ENCODE measurements at places on chromosomes 3 and 15. TPM values are rescaled to one million over a fixed set of nuclear protein-coding genes. Genes with fewer than 3 reads are reported as not detected.

ARHGEF26 gene
- total RNA-seq, result 1.7 TPM

HRG gene
- total RNA-seq, result not detected

LOXL1 gene
- total RNA-seq, result 384 TPM

- no peak overlapping the region for H3K27ac ChIP-seq
- no peak for DNase-seq
- H3K4me1 ChIP-seq, result peaks cover 20% of the 10 kb centered on the region
- H3K36me3 ChIP-seq, result peaks cover 31% of the 10 kb centered on the region
- H3K4me3 ChIP-seq, result no peak overlapping the region
Observed at GRCh38 chr15:69459066-69459465, 6.4 kb downstream of the RPLP1 start.

DNA sequence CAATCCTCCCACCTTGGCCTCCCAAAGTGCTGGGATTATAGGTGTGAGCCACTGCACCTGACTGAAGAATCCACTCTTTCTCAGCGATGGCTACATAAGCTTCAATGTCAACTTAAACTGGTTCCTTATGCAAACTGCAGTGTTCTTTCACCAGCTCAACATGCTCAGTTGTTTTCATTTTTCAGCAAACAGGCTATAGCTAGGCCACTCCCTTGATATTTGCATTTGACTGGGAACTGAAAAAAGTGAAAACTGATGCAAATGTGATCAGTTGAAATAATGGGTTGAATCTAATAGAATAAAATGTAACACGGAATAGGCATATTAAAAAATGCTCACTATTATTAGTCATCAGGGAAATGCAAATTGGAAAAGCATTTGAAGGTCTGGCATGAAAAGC, 74.2 kb upstream of the GCNT3 start:
- peaks cover 3% of the 10 kb centered on the region for H3K27me3 ChIP-seq
- no peak overlapping the region for H3K27ac ChIP-seq
- no peak for DNase-seq
- H3K36me3 ChIP-seq, result no peaks in the 10 kb centered on the region
- H3K4me3 ChIP-seq, result no peak overlapping the region

DNA sequence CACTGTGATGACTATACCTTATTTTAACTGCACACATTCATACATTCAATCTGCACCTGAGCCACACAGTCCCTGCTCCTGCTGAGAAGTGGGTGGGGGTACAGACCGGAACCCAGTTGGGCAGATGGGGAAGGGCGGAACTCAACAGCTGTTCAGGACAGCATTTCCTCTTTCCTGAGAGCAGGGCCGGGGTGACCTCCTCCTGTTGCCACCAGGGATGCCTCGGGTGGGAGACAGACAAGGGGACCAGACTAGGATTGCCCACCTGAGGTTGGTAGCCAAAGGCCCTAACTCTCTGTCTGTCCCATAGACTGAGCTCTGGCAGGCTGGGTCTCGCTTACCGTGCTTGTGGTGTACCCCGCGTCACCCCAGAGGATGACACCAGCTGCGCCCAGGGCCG, 3.9 kb downstream of the HYAL2 start:
- peaks cover 29% of the 10 kb centered on the region for H3K4me1 ChIP-seq
- DNase-seq, result no peak
- H3K36me3 ChIP-seq, result peaks cover 8% of the 10 kb centered on the region
- H3K27me3 ChIP-seq, result no peaks in the 10 kb centered on the region
- no peak overlapping the region for H3K4me3 ChIP-seq

DNA sequence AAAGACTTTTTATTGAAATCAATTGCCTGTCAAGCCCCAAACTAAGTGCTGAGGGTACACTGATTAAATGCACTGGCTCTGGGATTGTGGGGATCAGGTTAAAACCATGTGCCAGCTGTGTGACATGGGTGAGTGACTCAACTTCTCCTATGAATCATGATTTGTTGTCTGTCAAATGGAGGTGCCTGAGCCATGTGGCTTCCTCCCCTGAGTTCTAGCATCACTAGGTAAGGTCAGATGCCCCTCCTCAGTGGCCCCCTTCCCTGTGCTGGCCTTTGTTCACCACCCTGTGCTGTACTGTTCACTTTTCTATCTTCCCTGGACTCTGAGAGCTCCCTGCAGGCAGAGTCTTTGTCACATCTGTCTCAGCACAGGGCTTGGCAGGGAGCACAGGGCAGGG, 43.6 kb upstream of the ATP2B2 start:
- no peak overlapping the region for H3K4me3 ChIP-seq
- no peaks in the 10 kb centered on the region for H3K36me3 ChIP-seq
- H3K27ac ChIP-seq, result no peak overlapping the region
- H3K27me3 ChIP-seq, result peaks cover 4% of the 10 kb centered on the region
- DNase-seq, result no peak
- H3K4me1 ChIP-seq, result peaks cover 16% of the 10 kb centered on the region

DNA sequence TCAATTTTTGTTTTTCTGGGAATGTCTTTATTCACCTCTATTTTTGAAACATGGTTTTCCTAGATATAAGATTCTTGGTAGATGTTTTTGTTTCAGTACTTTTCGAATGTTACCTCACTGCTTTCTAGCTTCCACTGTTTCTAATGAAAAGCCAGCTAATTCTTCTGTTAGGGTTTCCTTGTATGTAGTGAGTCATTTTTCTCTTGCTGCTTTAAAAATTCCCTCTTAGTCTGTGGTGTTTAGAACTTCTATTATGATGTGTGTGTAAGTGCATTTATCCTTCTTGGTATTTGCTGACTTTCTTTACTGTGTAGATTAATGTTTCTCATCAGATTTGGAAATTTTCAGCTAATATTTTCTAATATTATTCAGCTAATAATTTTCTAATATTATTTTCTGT, 151.1 kb upstream of the OSTN start:
- no peak overlapping the region for H3K27ac ChIP-seq
- no peaks in the 10 kb centered on the region for H3K36me3 ChIP-seq
- no peak overlapping the region for H3K4me3 ChIP-seq
- no peak for DNase-seq

DNA sequence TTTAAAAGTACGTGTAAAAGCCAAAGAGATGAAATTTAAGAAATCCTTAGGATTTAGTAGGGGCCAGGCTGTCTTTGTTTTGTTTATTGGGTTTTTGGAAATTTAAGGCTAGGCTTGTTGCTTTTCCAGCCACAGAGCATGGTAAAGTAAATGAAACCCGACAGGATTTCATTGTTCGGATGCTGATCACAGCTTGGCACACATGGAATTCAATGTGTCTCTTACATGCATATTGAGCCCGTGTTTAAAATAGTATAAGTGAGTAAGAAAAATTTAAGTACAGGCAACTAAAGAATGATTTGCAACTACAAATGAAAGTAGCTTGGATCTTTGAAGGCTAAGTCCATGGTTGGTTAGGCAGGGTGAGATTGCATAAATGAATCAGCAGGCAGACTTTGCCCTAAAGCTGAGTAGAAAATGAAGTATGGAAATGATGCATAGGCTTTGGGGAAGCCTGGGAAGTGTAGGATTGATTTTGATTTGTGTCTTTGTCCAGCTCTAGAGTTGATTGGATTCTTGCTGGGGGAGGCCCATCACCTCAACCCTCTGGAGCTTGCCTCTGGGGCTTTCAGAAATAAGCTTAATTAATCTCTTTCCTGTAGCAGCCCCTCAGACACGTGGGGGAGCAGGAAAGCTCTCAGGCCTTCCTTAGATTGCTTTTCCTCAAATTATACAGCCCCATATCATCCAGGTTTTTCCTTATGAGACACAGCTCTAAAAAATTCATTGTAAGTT, 68.2 kb upstream of the ADAMTSL3 start:
- no peak overlapping the region for H3K4me3 ChIP-seq
- no peak for DNase-seq

DNA sequence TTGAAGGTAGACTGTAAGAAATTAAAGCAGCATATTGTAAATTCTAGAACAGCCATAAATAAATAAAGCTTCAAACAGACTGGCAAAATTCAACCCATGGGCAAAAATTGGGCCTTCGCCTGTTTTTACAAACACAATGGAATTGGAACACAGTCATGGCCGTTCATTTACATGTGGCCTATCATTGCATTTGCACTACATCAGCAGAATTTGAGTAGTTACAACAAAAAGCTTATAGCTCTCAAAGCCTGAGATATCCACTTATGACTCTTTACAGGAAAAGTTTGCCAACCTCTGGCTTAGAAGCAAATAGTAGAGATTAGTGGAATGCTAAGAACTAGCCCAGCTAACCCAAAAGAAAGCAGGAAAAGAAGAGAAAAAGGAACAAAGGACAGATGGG, 139.6 kb upstream of the SKOR1 start:
- no peaks in the 10 kb centered on the region for H3K4me1 ChIP-seq
- peaks cover 14% of the 10 kb centered on the region for H3K27me3 ChIP-seq
- H3K4me3 ChIP-seq, result no peak overlapping the region
- DNase-seq, result no peak
- H3K36me3 ChIP-seq, result no peaks in the 10 kb centered on the region

DNA sequence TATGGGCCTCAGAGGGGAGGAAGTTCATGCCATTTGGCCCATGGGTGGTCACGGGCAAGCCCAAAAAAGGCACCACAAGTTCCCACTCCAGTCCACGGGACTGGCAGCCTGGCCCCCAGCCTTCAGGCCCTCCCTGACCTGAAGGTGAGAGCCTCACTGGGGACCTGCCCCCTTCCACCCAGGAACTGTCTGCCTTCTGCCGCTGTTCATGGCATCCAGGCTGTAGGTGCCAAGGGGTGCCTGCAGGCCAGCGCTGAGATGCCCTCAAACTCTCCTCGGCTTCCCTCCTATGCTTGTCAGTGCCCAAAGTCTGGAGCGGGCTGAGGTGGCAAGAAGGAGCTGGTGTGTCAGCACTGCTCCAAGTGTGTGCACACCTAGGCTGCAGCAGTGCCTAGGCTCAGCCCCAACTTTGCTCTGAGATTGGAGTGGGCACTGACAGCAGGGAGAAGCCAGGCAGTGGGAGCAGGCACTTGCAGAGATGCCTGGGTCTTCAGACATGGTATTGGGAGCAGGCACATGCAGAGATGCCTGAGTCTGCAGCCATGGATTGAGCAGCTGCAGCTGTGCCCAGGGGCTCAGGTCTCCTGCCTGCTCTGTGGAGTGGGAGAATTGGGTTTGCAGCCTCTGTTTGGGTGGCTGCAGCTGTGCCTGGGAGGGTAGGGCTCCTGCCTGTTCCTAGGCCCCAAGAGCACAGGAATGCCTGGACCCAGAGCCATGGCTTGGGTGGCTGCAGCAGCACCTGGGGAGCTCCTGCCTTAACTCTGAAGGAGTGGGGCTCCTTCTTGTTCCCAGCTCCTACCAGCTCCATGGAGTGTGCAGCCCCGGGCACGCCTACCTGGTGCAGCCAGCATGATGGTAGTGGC, 44.0 kb upstream of the PRR23C start:
- no peak overlapping the region for H3K27ac ChIP-seq
- H3K36me3 ChIP-seq, result no peaks in the 10 kb centered on the region
- no peaks in the 10 kb centered on the region for H3K4me1 ChIP-seq
- no peak overlapping the region for H3K4me3 ChIP-seq

DNA sequence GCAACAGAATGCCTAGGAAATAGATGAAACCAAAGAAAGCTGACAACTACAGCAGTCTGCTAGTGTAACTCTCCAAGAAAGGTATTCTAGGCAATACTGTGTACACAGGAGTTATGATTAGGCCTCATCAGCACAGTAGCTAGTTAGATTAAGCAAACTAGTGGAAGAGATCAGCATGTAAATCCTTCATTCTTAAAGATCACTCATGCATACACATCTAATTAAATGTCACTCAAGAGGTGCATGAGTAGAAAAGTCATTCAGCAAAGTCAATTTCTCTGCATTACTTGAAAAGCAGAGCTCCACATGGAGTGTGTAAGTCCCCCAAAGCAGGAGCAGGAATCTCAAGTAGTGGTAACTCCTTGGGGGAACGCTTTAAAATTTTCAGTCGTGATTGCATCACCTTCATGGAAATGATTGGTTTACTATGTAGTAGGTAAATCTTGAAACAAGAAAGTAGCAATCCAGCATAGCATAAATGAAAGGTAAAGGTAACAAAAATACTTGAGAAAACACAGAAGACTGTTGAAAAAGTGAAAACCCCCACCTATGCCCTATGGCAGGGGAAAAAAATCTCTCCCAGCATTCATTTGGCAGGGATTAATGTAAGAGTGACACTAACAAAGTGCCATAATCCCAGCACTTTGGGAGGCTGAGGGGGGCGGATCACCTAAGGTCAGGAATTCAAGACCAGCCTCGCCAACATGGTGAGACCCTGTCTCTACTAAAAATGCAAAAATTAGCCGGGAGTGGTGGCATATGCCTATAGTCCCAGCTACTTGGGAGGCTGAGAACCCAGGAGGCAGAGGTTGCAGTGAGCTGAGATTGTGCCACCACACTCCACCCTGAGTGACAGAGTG, 29.4 kb upstream of the PPIB start:
- H3K36me3 ChIP-seq, result peaks cover 12% of the 10 kb centered on the region
- no peak for DNase-seq
- H3K27me3 ChIP-seq, result no peaks in the 10 kb centered on the region
- H3K27ac ChIP-seq, result no peak overlapping the region
